GM13977 (cell line): ENCODE measurements at places on chromosomes 7 and 10.
A peak's percentile ranks its signal among the peaks of the same experiment; 100 is the strongest.

DNA sequence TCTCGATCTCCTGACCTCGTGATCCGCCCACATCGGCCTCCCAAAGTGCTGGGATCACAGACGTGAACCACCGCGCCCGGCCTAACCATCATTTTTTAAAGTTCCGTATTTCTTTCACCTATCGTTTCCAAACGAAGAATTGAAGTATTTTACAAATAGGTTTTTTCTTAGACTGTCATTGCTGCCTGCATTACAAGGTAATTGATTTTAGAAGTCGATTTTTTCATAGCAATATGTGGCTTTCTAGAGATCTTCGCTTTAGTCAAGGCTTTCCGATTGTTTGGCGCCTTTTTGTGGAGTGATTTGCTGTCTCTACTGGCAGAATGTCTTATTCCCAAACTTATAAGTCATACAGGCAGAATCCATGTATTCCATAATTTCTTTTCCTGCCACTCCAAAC lies 109.2 kb downstream of the TRIL start:
- no peak for DNase-seq

- no peak for DNase-seq
These were observed 111.2 kb upstream of the PTN start for GRCh38 chr7:137454767-137455166.

GRCh38 chr7:119482209-119482608 lies 790.8 kb upstream of the KCND2 start:
- DNase-seq, result peak; percentile 13

DNA sequence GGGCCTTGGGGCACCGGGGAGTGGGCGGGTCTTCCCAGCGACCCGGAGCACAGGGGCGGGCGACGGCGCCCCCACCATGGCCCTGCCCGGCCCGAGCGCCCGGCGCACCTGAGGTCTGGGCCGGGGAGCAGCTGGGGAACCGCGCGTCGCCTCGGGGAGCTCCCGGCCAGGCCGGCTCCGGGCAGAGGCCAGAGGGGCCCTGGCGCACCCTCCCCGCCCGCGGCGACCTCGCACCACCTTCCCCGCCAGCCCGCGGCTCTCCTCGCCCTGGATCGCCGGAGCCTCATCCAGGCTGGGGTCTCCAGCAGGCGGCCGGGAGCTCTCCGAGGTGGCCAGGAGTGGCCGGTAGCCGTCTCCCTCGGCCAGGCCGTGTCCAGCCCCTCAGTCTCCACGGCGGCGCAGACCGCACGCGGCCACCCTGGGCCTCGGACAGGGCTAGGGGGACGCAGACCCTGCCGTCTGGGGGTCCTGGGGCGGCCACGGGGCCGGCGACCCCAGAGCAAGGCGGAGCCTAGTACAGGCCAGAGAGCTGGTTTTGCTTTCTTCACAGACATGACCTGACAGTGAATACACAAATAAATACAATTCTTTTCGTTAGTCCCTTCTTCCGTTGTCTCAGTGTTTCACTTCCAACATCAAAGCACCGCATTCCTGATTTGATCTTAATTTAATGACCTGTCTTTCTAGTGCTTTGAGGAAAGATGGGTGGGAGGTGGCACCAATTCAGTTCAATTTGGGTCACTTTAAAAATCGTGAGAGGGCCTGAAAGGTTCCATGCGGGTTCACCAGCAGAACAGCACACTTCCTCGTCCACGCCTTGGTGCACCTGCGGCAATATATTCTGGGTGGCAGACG lies 356.9 kb downstream of the DNAJB6 start:
- no peak for DNase-seq

- DNase-seq, result no peak
These were observed 143.3 kb downstream of the PKD1L1 start for GRCh38 chr7:47804767-47805545.

GRCh38 chr10:91022390-91022789 lies 101.5 kb upstream of the ANKRD1 start:
- DNase-seq, result no peak

DNA sequence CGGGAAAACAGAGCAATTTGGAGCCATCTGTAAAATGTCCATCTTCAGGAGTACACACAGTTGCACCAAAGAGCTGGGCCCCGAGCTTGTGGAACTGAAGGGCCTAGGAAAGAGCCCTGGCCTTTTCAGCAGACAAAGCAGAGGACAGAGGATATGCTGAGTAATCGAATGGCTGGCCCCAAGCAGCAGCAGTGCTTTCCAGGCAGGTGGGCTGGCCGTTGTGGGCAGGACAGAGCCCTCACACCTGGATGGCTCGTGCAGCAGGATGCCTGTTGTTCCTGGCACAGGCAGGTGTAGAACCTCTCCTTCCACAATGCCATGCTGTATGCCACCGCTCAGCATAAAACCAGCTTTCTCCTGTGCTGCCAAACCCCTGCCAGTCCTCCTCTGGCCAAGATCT lies 32.5 kb upstream of the TNS3 start:
- no peak for DNase-seq

DNA sequence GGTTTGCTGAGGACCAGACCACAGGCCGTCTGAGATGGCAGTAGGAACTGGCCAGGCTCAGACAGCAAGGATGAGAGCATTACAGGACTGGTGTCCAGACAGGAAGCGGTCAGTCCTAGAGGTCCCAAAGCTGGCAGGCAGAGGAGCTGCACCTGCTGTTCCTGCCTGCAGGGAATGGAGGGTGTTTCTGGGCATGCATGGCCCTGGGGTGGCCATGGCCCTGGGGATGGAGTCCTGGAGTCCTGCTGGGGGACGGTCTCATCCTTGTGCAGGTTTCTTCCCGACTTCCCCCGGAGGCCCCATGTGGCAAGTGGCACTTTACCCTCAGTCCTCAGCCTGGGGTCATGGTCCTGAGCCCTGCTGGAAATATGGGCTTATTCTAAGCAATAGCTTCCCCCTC lies 274.9 kb upstream of the ADARB2 start:
- DNase-seq, result no peak

DNA sequence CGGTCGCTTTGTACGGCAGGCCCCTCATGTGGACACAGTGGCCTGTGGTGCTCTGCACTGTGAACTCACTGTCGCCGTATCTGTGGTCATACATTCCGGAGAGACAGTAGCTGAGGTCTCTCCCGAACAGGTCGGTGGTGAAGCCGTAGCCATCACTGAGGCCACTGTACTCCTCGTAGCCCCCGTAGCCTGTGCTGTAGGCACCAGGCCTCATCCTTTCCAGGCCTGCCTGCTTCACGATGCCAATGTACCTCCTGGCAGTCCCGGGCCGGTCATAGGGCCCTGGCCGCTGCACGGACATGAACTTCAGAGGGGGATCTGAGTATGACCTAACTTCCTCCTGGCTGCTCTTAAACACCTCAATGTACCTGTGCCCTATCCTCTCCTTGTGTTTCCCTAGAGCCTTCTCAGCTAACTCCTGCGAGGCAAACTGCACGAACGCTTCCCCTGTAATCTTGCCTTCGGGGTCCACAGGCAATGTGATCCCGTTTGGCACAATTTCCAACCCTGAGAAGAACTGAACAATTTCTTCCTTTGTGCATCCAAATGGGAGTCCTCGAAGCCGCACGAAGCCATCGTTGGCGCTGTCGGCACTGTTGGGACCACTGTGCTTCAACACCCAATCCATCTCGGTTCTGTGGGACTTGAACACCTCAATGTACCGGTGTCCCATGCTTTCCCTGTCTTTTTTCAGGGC lies 15.7 kb downstream of the FXYD4 start:
- no peak for DNase-seq

DNA sequence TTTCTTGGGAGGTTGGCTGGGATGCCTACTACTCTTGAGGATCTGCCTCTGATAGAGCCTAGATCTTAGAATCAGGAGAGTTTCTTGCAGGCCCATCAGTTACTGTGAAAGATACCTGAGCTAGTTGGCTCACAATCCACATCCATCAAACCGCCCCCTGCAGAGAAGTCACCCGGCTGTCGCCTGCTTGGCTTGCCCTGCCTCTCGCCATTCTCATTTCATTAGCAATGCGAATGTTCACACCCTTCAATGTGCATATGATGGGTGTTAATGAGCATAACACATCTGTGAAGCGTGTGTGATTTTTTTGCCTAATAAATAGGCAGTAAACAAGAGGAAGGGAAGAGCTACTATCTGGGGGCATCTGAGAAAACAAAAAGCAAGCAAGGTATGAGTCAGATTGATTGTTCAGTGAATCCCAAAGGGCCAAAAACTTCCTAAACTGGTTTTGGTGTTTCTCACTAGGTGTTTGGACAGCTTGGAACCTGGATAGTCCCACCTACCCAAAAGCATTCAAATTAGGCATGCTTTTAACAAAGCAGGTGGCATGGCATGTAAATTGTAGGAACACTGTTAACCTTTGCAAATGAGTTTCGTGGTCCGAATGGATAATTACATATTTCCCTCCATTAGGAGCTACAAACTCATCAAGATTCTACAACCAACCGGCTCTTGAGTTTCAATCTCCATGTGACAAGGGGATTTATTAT lies 272.3 kb upstream of the C7orf33 start:
- no peak for DNase-seq

DNA sequence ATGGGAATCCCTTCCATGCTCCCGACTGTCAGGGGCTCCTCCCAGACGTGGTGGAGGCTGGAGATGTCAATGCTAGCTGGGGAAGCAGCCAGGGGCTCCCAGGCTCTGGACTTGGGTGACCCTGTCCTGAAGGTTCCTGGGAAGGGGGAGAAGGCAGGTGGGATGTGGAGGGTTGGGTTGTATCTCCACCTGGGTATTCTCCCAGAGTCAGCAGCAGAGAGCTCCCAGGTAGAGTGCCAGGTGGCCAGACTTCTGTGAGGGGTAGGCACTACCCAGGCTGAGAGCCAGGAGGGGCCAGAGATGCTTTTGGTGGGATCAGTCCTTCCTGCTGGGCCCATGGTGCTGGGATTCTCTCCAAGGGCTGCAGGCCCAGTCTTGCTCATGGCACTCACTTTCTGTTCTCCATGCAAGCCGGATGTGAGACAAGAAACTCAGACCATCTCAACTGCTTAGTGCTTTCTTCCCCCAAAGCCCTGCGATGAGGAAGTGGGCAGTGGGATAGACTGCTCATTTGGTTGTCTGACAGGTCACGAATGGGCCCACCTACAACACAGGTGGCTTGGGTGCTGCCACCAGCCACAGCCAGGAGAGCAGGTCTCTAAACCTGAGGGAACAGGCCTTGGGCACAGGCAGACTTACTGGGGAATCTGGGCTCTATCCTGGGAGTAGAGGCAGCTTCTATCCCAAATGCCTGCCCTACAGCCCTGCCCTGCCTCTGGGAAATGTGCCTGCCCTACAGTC lies 52.5 kb upstream of the CAMK2B start:
- DNase-seq, result peak; percentile 68

DNA sequence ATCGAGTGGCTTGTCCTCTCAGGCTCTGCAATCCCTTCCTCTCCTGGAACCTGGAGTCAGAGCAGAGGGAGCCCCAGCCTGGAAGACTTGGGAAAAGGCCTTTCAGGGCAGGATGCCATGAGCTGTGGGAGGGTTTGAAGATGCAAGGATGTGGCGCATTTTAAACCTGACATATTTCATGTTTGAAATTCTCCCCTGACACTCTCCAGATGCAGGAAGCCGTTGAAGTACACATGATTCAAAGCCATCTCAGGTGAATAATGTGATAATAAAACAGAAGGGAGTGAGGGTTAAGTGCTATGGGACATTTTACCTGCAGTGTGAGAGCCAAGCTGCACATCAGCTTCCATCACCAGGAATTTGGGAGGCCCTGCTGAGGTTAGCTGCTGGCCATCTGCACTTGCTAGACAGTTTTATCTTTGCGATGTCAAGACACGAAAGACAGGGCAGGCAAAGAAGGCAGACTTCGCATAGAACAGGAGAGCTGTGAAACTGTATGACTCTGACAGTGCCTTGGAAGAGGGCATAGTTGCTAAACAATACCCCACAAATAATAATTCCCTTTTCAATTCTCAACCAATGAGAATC lies 159.1 kb upstream of the GDF10 start:
- no peak for DNase-seq

DNA sequence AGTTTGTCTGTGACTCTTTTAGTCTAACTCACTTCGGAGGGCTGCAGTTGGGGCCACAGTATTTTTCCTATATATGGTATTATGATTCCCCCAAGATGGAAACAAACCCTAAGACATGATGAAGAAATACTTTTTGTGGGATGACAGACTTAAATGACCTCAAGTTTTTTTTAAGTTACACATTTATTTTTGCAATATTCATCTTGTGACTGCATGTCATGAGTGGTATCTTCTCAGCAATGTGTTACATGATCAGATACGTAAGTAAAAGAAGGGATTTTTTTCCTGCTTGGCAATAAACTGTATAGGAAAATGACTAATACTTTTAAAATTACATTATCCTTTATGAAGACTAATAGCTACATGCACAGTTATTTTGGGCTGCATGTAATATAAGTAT lies 57.8 kb downstream of the OR13A1 start:
- no peak for DNase-seq

DNA sequence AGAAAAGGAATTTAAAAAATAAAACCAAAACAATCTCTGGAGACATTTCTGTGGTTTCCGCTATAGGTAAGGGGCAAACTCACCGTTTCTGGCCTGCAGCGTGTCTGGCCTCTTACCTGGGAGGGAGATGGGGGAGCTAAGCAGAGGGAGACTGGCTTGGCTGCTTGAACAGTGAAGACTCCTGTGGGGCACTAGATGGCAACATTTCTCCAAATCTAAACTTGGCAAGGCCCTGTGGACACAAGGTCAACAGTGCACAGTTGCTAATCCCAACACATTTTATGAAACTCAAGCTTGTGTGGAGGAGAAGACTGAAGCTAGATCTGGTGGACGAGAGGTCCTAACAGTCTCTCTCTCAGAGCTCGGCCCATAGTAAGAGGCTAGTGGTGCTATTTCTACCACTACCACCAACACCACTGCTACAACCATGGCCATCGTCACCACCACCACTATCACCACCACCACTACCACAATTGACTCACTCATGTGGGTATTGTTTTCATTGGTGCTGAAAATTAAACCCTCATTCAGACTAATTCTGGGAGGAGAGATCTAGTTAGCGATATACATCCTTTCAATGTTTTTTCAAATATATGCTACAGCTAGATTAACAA lies 28.4 kb upstream of the CDHR3 start:
- DNase-seq, result no peak
